ENCODE measurements at places on chromosomes 1 and 21. TPM values are rescaled to one million over a fixed set of nuclear protein-coding genes. Genes with fewer than 3 reads are reported as not detected.

DNA sequence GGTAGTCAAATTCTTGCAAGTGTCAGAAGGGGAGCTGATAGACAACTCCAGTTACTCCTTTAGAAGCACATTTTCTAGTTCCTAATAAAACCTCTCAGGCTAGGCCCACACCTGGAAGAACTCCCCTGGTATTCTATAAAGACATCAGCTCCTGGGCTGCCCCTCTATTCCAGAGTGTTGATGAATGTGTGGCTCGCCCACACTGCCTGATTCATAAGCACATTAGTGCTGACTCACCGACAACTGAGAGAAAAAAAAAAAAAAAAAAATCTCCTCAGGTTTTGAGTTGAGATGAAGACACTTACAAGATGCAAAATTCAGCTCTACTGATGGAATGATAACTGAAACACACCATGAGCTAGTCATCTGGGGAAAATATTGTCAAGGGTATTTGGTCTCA is 188.1 kb downstream of the TNR start:
- DNase-seq, result peak; percentile 14

DNA sequence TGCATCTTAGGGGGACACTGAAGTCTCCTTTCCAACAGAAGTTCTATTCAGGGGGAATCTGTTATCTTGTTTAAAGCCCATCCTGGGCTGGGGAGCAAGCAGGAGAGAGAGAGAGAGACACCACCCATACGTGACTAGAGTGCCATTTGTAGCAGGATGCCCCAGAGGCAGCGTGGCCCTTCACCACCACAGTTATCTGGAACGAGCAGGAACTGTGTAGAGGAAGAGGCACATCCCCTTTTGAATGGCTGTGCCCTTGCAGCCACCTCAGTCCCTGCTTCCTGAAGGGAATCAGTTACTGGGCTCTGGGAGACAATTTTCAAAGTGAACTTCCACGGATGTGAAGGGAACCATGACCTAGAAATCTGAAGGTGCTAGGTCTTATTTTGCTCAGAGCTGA is 19.4 kb upstream of the LAMTOR5 start:
- DNase-seq, result no peak

GRCh38 chr1:62139410-62139809 is 55.2 kb upstream of the L1TD1 start:
- no peak for DNase-seq

- no peak for DNase-seq
Observed at GRCh38 chr21:43832648-43833047, 32.4 kb upstream of the AGPAT3 start.

GRCh38 chr1:159501082-159501481 is 34.7 kb downstream of the OR10J5 start:
- no peak for DNase-seq

DNA sequence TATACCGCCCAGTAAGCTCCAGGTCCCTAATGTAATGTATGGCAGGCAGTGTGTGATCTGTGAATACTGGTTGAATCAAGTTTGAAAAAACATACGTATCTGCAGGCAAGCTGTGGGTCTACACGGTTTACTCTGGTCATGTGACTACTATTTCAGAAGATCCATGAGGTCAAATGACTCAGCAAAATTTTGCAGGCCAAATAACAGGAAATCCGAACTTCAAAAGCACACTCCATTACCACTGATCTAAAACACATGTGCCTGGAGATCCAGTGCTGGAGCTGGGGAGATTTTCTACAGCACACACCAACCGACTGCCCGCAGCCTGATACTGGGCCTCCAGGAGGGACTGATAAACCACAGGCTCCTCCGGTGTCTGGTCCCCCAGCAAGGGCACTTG is 64.5 kb upstream of the SLC44A3 start:
- no peak for DNase-seq

DNA sequence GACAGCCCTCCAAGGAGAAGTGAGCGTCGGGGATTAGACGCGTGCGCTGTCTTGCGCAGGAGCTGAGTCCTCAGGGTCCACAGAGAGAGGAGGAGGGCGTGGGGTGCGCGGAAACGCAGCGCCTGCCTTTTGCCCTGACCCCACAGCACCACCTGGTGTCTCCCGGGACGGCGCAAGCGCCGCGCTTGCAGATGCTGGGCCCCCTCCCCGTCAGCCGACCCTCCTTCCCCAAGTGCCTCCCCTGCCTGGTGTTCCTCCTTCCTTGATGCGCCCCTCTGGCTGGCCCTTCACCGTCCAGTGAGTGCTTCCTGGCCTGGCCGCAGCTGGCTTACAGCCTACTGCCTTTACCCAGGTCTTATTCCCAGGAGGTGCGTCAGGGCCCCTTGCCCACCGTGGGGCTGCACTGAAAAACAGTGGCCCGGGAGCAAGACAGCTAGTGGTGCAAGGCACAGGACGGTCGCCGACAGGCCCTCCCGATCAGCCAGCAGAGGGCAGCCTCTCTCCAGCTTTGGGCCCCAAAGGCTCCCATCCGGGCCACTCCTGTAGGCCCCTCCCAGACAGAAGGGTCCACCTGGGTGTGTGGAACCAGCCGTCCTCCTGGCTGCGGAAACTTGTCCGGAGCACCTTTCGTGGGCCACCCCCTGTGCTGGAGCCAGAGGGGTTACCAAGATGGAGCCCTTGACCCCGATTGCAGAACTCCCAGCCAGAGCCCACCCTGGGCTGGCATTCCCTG is 12.9 kb upstream of the PHLDA3 start:
- DNase-seq, result peak; percentile 87

DNA sequence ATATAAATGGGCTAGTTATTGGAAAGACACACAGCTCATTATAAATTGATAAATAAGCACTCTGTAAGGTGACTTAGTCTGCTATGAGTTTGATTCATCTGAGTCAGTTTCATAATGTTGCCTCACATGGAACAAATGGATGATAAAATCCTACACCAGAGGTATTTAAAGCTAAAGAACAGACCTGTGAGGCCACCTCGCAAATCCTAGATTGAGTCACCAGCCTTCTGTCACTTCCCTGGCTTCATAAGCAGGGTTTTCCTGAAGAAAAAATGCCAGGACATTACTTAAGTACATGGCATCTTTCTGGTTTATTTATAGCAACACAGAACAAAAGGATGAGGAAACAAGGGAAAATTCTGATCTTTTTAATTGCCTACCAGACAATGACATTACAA is 18.4 kb downstream of the CD2 start:
- DNase-seq, result peak; percentile 57

DNA sequence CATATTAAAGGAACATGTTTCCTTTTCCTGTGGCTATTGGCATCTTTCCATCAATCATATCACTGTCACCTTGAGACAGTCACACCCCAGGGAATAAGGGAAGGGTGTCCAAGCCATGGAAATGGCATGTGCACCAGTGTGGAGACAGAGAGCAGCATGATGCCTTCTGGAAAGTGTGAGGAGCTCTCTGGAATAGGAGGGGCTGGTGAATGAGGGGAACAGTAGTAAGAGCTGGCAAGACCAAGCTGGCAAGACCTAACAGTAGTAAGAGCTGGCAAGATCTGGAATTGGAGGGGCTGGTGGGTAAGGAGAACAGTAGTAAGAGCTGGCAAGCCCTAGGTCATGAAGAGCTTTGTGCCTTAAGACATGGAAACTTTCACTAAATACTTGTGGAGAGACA is 186.7 kb downstream of the C1orf94 start:
- DNase-seq, result no peak

DNA sequence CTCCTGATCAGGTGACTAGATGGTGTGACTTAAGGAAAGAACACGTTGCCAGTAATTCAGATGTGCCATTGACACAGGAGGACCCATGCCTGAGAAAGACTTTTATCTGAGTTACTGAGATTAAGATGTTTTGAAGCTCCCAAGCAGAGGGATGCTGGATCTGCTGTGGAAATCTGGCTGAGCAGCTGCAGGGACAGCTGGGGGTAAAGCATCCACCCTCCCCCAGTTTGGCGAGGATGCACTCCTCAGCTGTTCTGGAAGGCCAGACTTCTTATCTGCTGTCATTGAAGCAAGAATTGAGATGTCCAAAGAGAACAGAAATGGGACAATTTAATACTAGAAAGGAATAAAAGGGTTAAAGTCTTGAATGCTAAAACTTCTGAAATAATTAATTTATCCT is 25.7 kb downstream of the TTC3 start:
- DNase-seq, result no peak

DNA sequence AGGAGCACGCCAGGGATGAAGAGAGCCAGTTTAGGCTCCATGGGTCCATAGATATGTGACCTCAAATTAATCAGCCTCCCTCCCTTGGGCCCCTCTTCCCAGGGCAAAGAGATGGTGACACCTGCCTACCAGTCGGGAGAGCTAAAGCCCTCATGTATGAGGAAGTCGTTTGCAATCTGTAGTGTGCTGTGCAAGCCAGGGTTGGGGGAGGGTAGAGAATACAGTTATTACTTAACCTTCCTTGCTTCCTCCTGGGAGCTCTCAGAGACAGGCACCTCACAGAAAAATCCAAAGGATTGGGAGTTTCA is 4.0 kb downstream of the PGLYRP4 start:
- DNase-seq, result no peak

GRCh38 chr1:88698140-88698539 is 14.1 kb downstream of the PKN2 start:
- DNase-seq, result no peak

DNA sequence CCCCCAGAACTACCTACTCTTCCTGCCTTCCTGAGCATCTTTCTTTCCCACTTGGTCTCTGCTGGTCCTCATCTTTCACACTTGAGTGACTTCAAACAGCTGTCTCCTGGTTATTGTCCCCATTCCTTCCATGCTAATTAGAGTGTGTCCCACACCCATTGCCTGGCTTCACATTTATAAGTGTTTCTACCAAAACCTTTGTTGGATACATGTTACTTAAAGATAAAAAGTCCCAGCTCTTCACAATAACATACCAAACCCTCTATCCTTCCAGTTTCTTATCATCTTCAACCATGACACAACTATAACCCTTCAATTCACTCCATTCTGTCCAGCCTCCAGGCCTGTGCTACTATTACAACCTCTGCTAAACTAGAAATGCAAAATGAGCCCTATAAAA is 41.0 kb downstream of the VCAM1 start:
- DNase-seq, result no peak

- no peak for DNase-seq
Observed at GRCh38 chr1:168195199-168196135, 16.7 kb downstream of the TIPRL start.

GRCh38 chr1:46450160-46450517 is 39.5 kb upstream of the DMBX1 start:
- DNase-seq, result no peak

- no peak for DNase-seq
Observed at GRCh38 chr1:165276314-165276713, 80.2 kb downstream of the LMX1A start.

DNA sequence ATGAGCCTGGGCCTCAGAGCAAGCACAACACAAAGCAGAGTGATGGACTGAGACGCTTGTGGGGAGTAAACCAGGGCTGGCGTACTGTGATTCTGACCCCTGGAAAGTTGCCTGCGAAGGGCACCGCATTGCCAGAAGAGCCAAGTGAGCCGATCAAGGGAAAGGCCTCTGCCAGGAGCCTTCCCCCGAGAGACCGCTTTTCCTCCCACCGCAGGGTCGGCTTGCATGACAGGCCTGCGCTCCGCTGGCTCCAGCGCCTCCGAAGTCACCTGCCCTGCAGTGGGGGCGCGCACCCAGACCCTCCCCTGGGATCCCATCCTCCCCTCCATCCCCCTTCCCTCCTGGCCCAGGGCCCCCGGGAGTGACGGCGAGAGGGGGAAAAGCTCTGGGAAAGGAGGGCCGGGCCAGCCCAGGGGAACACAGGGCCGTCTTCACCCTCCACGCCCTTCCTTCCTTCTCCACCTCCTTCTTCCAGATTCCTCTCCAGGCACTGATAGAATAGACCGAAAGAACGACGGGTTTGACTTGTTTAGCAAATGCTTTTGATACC is 165.0 kb downstream of the TRIM33 start:
- no peak for DNase-seq

GRCh38 chr1:204104331-204105130 is 31.6 kb downstream of the SOX13 start:
- peak; percentile 45 for DNase-seq

DNA sequence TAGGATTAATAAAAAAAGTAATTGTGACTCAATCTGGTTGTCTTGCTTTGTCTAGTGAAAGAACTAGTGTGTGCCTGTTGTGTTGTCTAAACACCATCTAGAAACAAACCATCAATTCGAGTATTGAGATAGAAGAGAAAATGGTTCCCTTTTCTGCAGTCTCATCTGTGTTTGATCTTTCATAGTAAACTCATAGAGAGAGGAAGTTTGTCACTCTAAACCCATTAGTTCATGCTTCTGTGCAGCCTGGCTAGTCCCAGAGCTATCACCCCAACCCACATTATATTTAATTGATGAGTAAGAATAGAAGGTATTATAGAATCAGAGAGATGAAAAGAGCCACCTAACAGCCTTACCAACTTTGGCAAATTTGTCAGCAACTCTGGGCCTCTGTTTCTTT is 99.5 kb downstream of the TGFB2 start:
- no peak for DNase-seq

- no peak for DNase-seq
Observed at GRCh38 chr1:210344706-210345105, 16.0 kb downstream of the HHAT start.

DNA sequence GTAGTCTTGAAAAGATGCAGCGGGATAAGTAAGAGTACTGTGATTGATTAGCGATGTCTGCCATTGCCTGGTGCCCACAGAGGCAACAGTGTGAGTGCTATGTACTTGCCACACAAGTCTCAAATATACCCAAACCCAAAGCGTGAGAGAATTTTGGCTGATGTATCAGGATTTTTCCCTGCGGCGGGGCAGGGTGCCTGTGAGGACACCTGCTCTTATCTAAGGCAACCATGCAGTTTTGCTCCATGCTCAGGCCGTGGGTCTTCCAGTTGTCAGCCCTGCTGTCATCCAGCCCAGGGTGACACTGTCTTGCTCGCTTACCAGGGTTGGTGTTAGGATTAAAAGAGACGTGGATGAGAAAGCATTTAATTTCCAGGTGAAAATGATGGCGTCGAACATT is 202.7 kb downstream of the PTPRU start:
- no peak for DNase-seq

GRCh38 chr1:171911506-171911905 is 70.2 kb downstream of the DNM3 start:
- no peak for DNase-seq

DNA sequence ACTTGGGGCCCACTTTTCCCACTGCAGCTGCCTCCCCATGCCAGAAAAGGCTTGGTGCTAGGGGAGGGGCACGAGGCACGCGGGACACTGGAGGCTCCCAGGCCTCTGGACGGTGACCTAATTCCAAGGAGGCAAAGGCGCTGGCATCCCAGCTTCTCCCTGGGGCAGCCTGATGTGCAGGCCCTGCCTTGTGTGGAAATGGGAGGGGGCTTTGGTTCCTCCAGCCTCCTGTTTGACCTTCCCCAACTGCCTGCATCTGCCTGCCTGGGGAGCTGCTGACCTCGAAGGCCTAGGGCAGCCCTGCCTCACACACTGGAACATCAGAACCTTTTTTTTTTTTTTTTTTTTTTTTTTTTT is 39.9 kb downstream of the KIAA1614 start:
- DNase-seq, result no peak

The GJA5 gene
- not detected for total RNA-seq

The FLG gene
- total RNA-seq, result not detected

The SHCBP1L gene
- total RNA-seq, result not detected

The TSPEAR gene
- not detected for total RNA-seq

The OR14K1 gene
- total RNA-seq, result not detected

The OR2W3 gene
- total RNA-seq, result not detected

The SASS6 gene
- 12.0 TPM for total RNA-seq

The PDZK1IP1 gene
- not detected for total RNA-seq

The SHE gene
- not detected for total RNA-seq

The TP73 gene
- 0.65 TPM for total RNA-seq

The SLC16A4 gene
- total RNA-seq, result 0.48 TPM

The CELF3 gene
- total RNA-seq, result not detected

All from activated CD4-positive, alpha-beta memory T cell treated with anti-CD3 and anti-CD28 coated beads for 36 hours (primary cell).